ENCODE measurements at places on chromosomes 2 and 18. TPM values are rescaled to one million over a fixed set of nuclear protein-coding genes. Genes with fewer than 3 reads are reported as not detected.

The IHH gene
- 9.0 TPM for total RNA-seq

GRCh38 chr2:179594268-179595112 lies 266.9 kb downstream of the ZNF385B start:
- H3K27me3 ChIP-seq, result no peaks in the 10 kb centered on the region
- no peaks in the 10 kb centered on the region for H3K36me3 ChIP-seq
- no peak overlapping the region for H3K4me3 ChIP-seq
- no peak for DNase-seq
- H3K4me1 ChIP-seq, result peaks cover 6% of the 10 kb centered on the region

- H3K27me3 ChIP-seq, result peaks cover 20% of the 10 kb centered on the region
- H3K4me1 ChIP-seq, result peaks cover 54% of the 10 kb centered on the region
- no peak for DNase-seq
- peaks cover 12% of the 10 kb centered on the region for H3K36me3 ChIP-seq
- H3K27ac ChIP-seq, result no peak overlapping the region
Measured at GRCh38 chr18:48454261-48454757, 45.1 kb upstream of the ZBTB7C start.

GRCh38 chr2:32745191-32745590 lies 117.3 kb downstream of the TTC27 start:
- no peak overlapping the region for H3K27ac ChIP-seq
- no peaks in the 10 kb centered on the region for H3K27me3 ChIP-seq
- no peaks in the 10 kb centered on the region for H3K36me3 ChIP-seq
- no peak overlapping the region for H3K4me3 ChIP-seq

- no peaks in the 10 kb centered on the region for H3K36me3 ChIP-seq
Measured at GRCh38 chr18:78983512-78983911, 3.9 kb downstream of the SALL3 start.

GRCh38 chr2:10833021-10833420 lies 20.4 kb upstream of the PDIA6 start:
- no peak overlapping the region for H3K27ac ChIP-seq
- peaks cover 72% of the 10 kb centered on the region for H3K27me3 ChIP-seq
- H3K4me1 ChIP-seq, result no peaks in the 10 kb centered on the region
- H3K4me3 ChIP-seq, result no peak overlapping the region

- no peaks in the 10 kb centered on the region for H3K36me3 ChIP-seq
- H3K4me3 ChIP-seq, result no peak overlapping the region
- H3K27ac ChIP-seq, result no peak overlapping the region
Measured at GRCh38 chr2:208112969-208113368, 11.4 kb downstream of the CRYGD start.

The WIPF1 gene
- total RNA-seq, result 0.73 TPM

DNA sequence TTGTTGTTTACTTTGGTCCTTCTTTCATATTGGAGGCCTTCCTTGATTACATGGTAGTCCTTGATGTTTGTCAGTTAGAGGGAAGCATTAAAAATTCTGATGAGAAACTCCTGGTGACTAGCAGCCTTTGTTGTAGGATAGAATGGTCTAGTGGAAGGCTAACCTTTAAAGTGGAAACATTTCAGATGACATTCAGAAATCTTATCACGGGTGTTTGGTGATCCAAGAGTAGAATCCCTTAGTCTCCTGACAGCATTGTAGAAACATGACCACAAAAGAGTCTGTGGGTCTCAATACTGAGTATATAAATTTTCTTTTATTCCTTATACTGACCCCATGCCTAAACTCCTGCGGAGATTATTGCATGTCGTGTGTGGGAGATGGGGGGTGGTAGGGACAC lies 13.4 kb downstream of the MARCHF7 start:
- H3K4me1 ChIP-seq, result peaks cover 18% of the 10 kb centered on the region
- DNase-seq, result no peak
- peaks cover 26% of the 10 kb centered on the region for H3K36me3 ChIP-seq
- H3K27me3 ChIP-seq, result no peaks in the 10 kb centered on the region

GRCh38 chr2:85089585-85089984 lies 43.6 kb upstream of the TCF7L1 start:
- no peaks in the 10 kb centered on the region for H3K4me1 ChIP-seq
- H3K4me3 ChIP-seq, result no peak overlapping the region
- H3K27ac ChIP-seq, result no peak overlapping the region
- no peaks in the 10 kb centered on the region for H3K36me3 ChIP-seq

DNA sequence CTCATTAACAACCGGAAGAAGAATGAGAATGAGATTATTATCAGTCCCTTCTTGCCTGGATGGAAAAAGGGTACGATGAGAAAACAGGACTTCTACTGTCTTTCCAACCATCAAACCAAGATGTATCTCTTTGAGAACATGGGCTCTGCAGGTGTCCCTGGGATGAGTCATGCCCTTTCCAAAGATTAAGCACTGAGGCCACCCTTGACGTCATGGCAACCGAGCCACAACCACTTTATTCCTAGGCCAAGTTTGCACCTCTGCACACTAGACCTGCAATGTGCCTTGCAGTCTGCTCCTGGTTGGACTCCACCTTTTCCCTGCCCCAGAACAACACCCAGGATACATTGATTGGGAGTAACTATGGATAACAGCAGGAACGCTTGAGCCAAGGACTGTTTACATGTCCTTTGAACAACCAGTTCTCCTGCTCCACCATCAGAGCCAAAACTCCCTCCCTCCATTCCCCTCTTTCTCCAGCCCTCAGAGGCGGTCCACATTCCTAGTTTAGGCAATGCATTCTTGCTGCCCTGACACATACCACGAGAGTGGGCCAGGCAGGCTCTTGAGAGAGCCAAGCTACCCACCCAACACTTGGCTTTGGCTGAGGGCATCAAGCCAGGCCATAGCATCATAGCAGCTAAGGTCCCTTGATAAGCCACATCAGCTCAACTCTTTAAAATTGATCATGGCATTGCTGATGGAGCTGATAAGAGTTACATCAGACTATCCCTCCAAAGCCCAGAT lies 310.7 kb downstream of the TNS1 start:
- H3K36me3 ChIP-seq, result no peaks in the 10 kb centered on the region
- H3K4me1 ChIP-seq, result no peaks in the 10 kb centered on the region
- no peaks in the 10 kb centered on the region for H3K27me3 ChIP-seq
- DNase-seq, result no peak
- H3K27ac ChIP-seq, result no peak overlapping the region
- no peak overlapping the region for H3K4me3 ChIP-seq

The FAM110C gene
- total RNA-seq, result 17.9 TPM

DNA sequence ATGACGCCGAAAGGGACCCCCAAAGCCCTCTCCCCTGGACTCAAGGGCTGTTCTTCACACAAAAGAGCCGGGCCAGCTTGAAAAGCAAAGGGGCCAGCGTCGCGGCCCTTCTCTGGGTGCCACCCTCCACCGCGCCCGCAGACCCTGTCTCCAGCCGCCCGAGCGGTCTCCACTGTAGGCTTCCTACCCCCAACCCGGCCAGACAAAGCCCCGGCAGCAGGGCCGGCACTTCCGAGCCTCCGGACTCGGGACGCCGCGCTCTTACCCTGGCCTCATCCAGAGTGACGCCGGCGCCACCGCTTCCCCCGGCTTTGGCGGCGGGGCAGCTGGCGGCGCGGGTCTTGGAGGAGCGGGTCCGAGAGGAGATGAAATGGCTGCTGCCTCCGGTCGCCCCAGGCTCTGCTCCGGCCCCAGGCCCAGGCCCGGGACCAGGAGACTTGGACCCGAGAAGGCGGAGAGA lies 603 bp downstream of the ATAD2B start:
- peaks cover 45% of the 10 kb centered on the region for H3K4me1 ChIP-seq
- peak; percentile 41 for DNase-seq
- no peaks in the 10 kb centered on the region for H3K27me3 ChIP-seq

DNA sequence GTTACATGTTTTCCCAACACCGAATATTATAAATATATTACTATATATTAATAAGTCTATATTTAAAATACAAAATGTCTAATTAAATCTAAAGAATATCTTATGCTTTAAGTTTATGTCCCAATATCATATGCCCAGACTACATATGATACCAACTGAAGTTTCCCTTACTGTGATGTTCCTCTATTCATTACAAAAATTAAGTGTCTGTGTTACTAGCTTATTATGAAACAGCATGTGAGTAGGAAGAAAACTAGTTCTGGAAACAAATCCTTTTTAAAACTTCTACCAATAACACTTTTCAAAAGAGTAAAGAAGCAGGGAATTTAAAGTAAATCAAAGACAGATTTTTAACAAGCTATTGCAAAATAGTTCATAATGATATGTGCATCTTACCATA lies 17.8 kb downstream of the HNRNPLL start:
- no peaks in the 10 kb centered on the region for H3K4me1 ChIP-seq
- no peaks in the 10 kb centered on the region for H3K27me3 ChIP-seq
- no peak overlapping the region for H3K4me3 ChIP-seq
- peaks cover 5% of the 10 kb centered on the region for H3K36me3 ChIP-seq
- DNase-seq, result no peak

The MAP3K19 gene
- total RNA-seq, result not detected

GRCh38 chr2:18647731-18648130 lies 58.4 kb upstream of the NT5C1B start:
- no peak overlapping the region for H3K4me3 ChIP-seq
- no peak for DNase-seq
- H3K27ac ChIP-seq, result no peak overlapping the region
- no peaks in the 10 kb centered on the region for H3K27me3 ChIP-seq
- H3K36me3 ChIP-seq, result no peaks in the 10 kb centered on the region
- no peaks in the 10 kb centered on the region for H3K4me1 ChIP-seq

The ANTXR1 gene
- total RNA-seq, result 0.86 TPM

The NIFK gene
- total RNA-seq, result 95.2 TPM

- DNase-seq, result no peak
- no peak overlapping the region for H3K27ac ChIP-seq
- H3K36me3 ChIP-seq, result no peaks in the 10 kb centered on the region
- no peak overlapping the region for H3K4me3 ChIP-seq
Measured at GRCh38 chr2:75614162-75614651, 32.4 kb upstream of the MRPL19 start.

The MREG gene
- 22.0 TPM for total RNA-seq

Measured in Calu3 (cell line).